ENCODE measurements at places on chromosomes 13 and 19.

DNA sequence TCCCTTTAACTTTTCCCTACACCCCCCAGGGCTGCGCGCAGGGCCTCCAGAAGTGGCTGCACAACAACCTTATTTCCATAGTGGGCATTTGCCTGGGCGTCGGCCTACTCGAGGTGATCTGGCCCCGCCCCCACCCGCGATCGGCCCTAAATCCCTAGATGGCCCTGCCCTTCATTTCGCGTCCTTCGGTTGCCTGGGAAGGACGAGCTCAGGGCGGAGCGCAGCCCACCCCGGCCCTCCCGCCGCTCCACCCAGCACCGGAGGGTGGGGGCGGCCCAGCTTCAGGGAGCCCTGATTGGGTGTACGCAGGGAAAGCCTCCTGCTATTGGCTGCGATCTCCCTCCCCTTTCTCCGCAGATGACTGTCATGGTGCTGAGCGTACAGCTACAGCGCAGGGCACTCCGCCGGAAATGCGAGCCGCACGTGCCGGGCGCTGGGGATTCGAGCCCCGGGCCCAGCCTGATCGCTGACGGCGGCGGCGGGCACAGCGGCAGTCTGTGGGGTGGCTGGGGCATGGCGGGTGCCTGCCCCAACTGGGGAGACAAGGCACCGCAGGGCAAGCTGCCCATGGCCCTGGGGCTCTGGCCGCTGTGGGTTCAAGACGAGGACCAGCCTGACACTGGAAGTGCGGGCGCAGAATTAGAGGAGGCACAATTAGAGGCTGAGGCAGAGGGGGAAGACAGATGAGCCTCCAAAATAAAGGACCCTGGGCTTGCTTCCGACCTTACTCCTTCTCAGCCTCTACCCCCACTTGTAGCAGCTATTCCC is 4.3 kb downstream of the CD37 start:
- peak; percentile 51 for DNase-seq

- DNase-seq: no peak
Measured at GRCh38 chr13:94761407-94761806, 49.1 kb upstream of the SOX21 start.

GRCh38 chr13:107251341-107251740 is 683.4 kb upstream of the ARGLU1 start:
- no peak for DNase-seq

DNA sequence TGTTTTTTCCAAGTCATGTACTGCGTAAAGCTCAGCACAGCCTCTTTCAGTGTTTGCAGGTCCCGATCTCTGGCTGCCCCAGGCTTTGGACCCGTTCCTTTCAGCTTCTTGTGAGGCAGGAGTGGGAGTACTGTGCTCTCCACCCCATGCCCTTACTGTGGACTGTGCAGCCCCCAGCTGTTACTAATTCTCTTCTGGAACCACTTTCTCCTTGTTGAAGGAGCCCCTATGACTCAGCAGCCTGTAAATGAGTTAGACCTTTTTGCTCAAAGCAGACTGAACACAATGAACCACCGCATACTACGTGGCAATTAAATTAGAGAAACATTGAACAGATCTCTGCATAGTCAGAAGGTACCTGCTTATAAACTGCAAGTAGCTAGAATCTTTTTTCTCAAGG is 39.0 kb downstream of the SERTM1 start:
- DNase-seq: no peak

GRCh38 chr13:32347651-32348050 is 32.3 kb downstream of the BRCA2 start:
- no peak for DNase-seq

DNA sequence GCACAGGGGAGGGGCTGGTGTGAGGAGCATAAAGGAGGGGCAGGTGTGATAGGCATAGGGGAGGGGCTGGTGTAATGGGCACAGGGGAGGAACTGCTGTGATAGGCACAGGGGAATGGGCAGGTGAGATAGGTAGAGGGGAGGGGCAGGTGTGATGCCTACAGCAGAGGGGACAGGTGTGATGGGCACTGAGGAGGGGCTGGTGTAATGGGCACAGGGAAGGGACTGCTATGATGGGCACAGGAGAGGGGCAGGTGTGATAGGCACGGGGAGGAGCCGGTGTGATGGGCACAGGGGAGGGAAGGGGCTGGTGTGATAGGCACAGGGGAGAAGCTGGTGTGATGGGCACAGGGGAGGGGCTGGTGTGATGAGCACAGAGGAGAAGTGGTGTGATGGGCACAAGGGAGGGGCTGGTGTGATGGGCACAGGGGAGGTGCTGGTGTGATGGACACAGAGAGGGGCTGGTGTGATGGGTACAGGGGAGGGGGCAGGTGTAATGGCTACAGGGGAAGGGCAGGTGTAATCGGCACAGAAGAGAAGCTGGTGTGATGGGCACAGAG is 39.5 kb upstream of the POP4 start:
- no peak for DNase-seq

DNA sequence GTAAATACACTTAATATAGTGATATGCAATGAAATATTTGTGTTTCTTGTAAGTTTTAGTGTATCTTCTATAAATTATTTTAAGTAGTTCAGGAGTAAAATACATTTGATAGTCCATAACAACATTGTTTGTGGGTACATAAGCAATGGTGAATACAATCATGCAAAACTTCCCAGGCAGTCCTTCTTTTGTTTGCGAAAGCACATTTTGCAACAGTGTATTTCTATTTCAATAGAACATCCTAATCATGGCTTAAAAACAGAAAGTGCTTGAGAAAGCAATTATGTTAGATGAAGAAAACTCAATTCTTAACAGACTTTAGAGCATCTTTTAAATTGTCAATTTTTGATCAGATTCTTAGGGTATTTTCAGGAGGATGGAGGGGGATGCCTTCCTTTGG is 155.6 kb downstream of the POSTN start:
- DNase-seq: no peak

GRCh38 chr19:10685210-10685609 is 16.0 kb upstream of the QTRT1 start:
- no peak for DNase-seq

DNA sequence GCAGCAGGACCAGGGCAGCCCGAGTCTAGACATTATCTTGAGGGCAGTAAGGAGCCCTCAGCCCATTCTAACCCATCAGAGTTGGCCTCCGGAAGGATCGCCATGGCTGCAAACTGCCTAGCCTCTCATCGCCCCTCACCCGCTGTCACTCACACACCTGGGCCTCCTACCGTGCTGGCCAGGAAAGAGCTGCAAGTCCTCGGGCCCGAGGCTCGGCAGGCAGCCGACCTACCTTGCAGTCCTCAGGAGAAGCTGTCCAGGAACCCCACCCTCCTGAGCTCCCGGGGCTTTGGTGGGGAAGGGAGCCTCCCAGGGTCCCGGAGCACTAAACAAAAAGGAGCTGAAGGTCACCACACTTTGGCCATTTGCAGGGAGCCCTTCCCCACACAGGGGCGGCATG is 46.8 kb downstream of the CCNE1 start:
- no peak for DNase-seq

- DNase-seq: no peak
Measured at GRCh38 chr13:54124700-54125099, 1096.1 kb downstream of the OLFM4 start.

- DNase-seq: no peak
Measured at GRCh38 chr19:35033067-35034004, 3.1 kb downstream of the SCN1B start.

DNA sequence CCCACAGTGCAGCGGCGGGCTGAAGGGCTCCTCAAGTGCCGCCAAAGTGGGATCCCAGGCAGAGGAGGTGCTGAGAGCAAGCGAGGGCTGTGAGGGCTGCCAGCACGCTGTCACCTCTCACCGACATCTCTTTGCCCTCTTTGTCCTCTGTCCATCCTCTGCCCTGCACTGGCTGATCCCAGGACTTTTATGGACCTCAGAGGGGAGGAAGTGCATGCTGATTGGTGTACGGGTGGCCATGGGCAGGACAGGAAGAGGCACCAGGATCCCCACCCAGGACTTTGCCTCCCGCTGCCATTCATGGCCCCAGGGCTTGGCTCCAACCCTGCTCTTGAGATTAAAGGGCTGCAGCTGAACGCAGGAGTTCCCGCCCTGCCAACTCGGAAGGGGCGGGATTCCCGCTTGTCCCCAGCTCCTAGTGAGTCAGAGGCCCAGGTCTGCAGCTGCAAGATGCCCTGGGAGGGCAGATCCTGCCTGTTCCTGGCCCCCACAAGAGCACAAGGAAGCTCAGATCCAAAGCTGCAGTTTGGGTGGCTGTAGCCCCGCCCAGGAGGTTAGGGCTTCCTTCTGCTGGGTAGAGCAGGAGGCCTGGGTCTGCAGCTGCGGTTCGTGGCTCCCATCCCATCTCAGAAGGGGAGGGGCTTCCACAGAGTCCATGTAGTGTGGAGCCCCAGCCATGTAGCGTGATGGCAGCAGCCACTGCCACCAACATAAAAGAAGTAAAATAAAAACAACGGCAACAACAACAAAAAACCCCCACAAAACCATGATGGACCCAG is 1716.7 kb downstream of the SLITRK1 start:
- no peak for DNase-seq

DNA sequence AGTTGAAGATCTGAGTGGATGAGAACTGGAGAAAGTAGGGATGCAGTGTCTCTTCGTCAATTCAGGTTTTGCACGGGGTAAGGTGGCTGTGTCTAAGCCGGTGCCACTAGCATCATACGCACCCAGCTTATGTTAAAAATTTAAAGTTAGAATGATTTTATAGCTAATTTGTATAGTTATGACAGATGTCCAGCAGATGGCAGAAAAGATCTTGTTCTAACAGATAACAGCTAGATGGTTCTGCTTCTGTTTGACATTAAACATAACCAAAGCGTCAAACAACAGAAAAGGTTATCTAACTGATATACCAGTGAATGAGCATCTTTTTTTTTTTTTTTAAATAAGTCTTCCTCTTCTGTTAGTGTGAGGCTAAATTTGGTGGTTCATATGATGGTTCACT is 18.8 kb upstream of the EDDM13 start:
- no peak for DNase-seq

DNA sequence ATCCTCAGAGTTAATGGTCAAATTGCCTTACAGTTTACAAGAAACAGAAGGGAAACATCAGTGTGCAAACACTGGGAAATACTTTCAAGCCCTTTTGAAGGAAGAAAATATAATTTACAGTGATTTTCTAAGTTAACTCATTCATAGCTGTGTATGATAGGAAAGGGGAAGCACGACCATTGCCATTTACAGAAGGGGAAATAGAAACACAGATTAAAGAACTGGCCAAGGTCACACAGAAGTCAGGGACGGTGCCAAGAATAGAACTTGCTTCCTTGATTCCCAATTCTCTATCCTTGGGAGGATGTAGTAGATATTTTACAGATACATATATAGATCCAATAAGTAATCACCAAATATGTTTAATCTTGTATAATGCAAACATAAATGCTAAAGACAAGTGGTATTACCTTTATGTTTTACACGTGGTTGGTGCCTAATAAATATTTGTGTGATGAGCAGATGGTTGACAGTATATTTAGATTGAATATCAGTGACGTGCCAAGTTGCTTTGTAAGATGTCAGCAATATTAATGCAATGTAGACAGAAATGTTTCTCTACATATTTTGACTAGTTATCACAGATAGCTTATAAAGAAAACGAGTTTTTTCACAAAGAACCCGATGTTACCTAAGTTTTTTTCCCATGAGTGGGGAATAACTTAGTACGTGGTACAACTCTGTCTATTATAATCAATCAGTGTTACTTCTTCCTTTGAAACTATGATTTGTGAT is 73.1 kb downstream of the FLT1 start:
- no peak for DNase-seq

GRCh38 chr19:35219008-35219407 is 9.5 kb downstream of the FAM187B start:
- DNase-seq: no peak

- DNase-seq: no peak
Measured at GRCh38 chr13:106233134-106233735, 302.2 kb downstream of the EFNB2 start.

DNA sequence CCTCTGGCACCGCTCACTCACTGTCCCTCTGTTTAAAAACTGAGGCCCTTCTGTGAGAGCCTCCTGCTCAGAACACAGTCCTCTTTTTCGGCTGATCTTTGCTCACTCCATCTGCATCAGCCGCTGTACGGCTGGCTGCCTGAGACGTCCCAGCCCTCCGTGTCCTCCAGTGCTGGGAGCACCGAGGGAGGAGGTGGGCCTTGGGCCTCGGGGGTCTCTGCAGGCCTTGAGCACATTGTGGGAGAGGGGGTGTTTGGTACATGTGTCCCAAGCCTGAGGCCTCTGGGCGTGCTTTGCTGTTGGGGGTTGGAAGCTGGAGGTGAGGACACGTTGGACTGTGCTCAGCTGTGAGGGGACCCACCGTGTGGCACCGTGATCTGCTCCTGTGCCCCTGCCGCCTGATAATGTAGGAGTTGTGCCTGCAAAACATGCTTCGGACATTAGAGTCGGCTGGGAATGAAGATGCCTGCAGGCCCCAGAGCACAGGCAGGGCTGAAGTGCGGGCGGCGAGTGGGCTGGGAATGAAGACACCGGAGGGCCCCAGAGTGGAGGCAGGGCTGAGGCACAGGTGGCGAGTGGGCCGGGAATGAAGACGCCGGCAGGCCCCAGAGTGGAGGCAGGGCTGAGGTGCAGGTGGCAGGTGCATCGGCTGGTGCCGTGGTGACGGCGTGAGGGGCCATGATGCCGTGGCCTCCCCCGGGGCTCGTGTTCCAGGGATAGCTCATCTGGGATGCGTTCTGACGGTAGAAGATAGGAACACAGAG is 30.6 kb downstream of the MCF2L start:
- no peak for DNase-seq

GRCh38 chr19:7492142-7492541 is 3.3 kb upstream of the PEX11G start:
- no peak for DNase-seq

GRCh38 chr13:34431827-34432581 is 510.1 kb upstream of the NBEA start:
- DNase-seq: no peak

Measured in epithelial cell of prostate (primary cell).